ENCODE measurements at places on chromosomes 6 and 20.

DNA sequence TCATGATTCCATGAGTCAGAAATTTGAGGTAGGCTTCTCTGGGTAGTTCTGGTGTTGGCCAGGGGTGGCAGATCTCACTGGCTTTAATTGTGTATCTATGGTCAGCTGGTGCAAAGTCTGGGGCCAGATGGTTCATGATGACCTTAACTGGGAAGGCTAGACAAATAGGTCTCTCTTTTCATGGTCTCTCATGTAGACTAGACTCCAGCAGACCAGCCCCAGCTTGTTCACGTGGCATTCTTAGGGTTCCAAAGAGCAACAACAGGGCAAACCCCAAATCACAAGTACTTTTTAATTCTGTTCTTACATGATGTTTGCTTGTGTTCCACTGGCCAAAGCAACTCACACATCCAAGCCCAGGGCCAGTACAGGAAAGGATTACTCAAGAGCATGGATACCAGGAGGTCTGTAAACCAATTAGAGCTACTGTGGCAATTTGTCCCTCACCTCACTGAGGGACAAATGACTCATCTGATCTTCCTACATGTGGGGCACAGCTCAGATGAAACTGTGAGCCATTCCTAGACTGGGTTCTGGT is 79.5 kb upstream of the PBOV1 start:
- no peak for DNase-seq

DNA sequence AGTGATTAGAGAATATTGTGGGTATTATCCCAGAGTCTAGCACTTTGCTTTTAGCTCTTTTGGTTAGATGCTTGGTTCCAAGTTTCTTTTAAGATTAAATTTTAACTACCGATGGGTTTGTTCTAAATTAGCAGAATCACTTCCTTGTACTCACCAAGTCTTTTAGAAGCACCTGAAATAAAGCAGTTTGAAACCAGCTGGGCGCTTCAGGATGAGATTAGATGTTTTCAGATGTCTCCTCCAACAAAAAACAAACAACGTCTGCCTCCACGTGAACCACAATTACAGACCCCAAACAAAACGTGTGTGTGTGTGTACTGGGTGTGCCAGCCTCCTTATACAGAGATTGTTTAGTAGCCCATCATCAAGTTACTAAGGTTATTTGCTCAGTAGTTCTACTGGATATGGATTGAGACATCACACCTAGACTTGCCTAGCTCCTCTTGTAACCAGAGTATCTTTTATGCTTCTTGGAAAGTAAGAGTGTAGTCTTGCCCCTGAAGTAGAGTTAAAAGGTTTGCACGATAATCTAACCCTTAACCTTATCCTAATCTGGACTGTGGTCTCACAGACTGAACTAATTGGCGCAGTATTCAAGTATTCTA is 2.3 kb downstream of the DSTN start:
- no peak for DNase-seq

GRCh38 chr6:54074578-54075195 is 36.6 kb upstream of the MLIP start:
- DNase-seq: no peak

- no peak for DNase-seq
Measured at GRCh38 chr20:41123631-41124030, 13.7 kb upstream of the PLCG1 start.

DNA sequence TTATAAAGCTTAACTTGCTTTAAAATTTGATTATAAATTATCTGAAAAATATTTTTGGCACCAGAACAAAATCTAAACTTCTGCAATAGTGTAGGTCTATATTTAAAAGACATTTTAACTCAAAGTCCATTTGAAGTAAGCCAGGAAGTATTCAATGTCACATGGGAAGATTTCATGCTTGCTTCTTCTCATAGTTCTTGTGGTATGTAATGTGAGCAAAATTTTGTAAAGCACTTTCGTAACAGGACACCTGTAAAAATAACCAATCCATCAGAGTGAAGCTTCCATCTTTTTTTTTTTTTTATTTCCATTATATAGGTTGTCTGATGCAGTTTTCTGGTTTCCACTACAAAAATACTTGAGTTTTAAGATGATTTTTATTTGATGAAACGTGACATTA is 386.1 kb downstream of the LAMA2 start:
- DNase-seq: no peak

DNA sequence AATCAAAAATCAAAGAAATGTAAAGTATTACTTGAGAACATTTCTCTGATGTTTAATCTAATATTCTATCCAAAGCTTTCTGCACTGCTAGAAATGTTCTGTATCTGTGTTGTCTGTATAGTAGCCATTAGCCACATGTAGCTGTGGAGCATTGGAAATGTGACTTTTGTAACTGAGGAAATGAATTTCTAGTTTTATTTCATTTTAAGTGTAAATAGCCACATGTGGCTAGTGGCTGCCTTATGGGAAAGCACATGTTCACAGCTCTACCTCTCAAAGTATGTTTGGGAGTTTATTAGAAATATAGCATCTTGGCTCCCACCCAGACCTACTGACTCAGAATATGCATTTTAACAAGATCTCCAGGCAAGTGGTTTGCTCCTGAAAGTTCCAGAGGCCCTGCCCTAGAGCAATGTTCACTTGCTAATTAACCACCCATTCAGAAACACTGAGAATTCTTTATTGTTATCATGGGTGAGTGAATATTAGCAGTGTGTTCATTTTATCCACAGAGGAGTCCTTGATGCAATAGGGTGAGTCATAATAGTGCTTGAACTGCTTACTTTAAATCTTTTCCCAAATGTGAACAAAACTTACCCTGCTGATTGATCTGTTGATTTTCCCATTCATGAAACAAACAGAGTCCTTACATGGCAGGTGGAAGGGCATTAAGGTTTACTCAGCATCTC is 282.7 kb downstream of the PLCB1 start:
- no peak for DNase-seq

DNA sequence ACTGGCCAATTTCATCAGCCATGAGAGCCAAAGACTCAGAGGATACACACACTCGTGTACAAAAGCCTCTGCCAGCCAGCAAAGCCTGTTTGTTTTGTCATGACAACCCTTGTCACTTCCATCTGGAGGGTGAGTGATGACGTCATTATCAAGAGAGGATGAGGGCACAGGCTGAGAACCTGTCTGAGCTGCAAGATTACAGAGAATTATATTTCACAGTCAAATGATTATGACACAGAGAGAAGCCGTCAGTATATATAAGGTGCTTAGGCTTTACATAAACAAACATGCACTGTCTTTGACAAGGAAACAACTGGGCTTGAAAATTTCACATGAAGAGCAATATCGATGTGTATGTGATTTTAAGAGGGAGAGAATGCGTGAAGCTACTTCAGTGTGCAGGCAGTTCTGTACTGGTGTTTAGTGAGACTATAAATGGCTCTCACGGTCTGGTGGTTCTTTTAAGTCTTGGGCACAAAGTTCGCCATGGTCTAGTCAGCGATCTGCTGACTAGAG is 36.5 kb upstream of the BCLAF1 start:
- DNase-seq: no peak

GRCh38 chr20:44904377-44904776 is 5.5 kb upstream of the PABPC1L start:
- no peak for DNase-seq

- DNase-seq: no peak
Measured at GRCh38 chr6:145204301-145204700, 531.0 kb downstream of the EPM2A start.

GRCh38 chr6:144585217-144585814 is 300.2 kb downstream of the UTRN start:
- DNase-seq: no peak

- DNase-seq: no peak
Measured at GRCh38 chr6:20312606-20313005, 89.1 kb upstream of the E2F3 start.

- no peak for DNase-seq
Measured at GRCh38 chr20:50189681-50190250, 864 bp upstream of the CEBPB start.

DNA sequence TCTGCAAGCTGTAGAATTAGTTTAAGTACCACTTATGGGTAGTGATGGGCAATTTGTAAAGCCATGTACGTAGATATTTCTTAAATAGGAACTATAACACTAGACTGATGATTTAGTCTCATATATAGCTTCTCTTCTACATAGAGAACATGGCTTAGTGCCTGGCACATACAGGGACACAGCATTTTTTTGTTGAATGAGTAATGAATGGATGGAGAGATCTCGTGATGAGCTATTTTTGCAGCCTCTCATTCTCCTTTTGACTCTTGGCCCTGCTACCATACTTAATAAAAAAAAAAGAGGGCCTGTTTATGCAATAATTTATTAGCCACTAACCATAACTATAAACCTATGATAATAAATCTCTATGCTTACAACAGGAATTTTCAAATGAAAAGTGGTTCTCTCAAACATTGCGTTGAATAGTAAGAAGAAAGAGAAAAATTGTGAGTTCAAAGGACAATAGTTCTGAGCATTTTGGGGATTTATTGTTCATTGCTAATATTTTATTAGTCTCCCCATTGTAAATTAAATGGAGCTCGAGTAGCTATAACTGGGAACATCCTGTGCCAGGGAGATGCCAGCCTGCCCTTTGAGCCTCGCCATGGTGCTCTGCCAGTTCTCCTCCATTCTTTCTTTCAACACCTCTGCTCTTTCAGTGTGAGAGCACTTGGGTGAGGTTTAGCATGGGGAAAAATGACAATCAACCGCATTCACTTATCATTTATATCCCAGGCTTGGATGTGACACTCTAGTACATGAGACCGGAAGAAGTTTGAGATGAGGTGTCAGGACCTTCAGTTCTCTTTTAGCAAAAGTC is 14.7 kb upstream of the RCAN2 start:
- no peak for DNase-seq

GRCh38 chr6:109010705-109011102 is 83.9 kb downstream of the SESN1 start:
- no peak for DNase-seq

GRCh38 chr6:99603421-99604165 is 3.0 kb upstream of the PRDM13 start:
- DNase-seq: peak; percentile 49

GRCh38 chr6:144302701-144303372 is 17.7 kb downstream of the UTRN start:
- no peak for DNase-seq

- peak; percentile 44 for DNase-seq
Measured at GRCh38 chr20:1324598-1325172, 4.3 kb downstream of the SDCBP2 start.

GRCh38 chr20:47576516-47577033 is 74.9 kb downstream of the NCOA3 start:
- DNase-seq: no peak

GRCh38 chr20:57470666-57471495 is 54.1 kb downstream of the CTCFL start:
- no peak for DNase-seq

GRCh38 chr20:20637998-20638725 is 74.3 kb downstream of the RALGAPA2 start:
- no peak for DNase-seq

GRCh38 chr20:40868551-40869217 is 159.9 kb upstream of the TOP1 start:
- DNase-seq: no peak

- peak; percentile 22 for DNase-seq
Measured at GRCh38 chr6:163460307-163460782, 45.8 kb downstream of the QKI start.

- DNase-seq: no peak
Measured at GRCh38 chr20:41134362-41135186, 2.8 kb upstream of the PLCG1 start.

- DNase-seq: no peak
Measured at GRCh38 chr6:153634416-153634815, 404.6 kb upstream of the OPRM1 start.

GRCh38 chr6:86686496-86686895 is 250.8 kb upstream of the HTR1E start:
- DNase-seq: no peak

DNA sequence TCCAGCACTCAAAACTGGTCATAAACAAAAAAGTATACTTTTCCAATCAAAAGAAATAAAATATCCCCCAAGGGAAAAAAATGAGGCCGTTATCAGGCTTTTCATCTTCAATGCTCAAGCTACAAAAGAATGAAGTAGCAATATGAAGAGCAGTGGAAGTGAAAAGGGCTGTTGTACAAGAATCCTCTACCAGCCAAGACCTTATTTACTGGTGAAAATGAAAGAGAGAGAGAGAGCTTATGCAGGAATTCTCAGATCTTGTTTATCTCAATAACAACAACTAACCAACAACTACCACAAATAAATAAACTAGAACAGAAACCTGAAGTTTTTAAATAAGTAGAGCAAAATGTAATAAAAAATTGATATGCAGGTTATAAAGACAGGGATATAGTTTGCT is 400.6 kb downstream of the HDGFL1 start:
- no peak for DNase-seq

DNA sequence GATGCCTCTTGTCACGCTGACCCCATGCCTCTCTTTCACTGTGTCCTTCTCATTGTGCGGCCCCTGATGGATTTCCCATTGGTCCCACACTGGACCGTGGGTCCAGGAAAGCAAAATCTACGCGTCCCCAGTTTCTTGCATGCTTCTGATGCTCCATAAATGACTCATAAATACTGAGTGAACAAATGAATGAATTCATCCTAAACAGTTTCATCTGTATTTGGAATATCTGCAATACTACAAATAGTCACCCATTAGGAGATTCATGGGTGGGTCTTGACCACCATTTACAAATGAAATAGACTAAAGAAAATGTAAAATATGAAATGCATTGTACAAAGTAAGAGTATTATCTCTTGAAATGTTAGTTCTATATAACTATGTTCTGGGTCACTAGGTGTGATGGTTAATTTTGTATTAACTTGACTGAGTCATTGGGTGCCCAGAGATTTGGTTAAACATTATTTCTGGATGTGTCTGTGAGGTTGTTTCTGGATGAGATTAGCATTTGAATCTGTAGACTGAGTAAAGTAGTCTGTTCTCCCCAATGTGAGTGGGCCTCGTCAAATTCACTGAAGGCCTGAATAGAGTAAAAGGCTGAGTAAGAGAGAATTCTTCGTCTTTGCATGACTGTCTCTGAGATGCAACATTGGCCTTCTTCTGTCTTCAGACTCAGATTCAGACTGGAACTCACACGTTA is 448.7 kb downstream of the PREX1 start:
- DNase-seq: no peak

DNA sequence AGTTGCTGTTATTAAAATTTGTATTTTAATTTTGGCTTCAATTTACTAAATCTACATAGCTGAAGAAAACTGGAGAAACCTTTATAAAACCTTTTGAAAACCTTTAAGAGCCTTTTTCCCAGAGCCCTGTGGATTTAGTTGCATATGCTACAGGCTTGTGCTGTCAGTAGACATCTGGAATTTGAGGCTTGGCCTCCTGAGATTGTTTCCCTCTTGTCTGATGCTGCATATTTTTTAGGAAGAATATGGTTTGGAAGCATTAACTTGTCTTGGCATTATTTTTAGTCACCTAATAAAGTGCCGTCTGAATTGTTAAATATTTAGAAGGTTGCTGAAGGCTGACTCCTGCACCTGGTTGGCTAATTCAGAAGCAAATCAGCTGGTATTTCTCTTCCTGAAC is 369.4 kb downstream of the UTRN start:
- no peak for DNase-seq

- peak; percentile 80 for DNase-seq
Measured at GRCh38 chr20:25859649-25860530, 163.2 kb upstream of the ZNF337 start.
